ENCODE measurements at places on chromosomes 5 and 9.

DNA sequence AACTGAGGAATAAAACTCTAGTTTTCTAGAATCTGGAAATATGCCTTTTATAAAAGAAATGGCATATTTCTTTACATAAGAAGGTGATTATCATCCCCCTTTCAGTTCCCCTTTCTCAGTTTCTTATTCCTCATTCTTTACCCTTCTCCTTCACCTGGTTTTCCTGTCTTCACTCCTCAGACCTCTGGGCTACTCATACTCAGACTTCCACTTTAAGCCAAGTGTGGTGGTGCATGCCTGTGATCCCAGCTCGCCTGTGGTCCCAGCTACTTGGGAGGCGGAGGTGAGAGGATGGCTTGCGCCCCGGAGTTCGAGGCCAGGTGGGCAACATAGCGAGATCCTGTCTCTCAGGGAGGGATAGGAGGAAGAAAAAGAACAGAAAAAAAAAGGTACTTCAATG, 57.2 kb downstream of the RANBP6 start:
- no peak for DNase-seq

GRCh38 chr9:123425261-123425821, 69.3 kb downstream of the CRB2 start:
- no peak for DNase-seq

DNA sequence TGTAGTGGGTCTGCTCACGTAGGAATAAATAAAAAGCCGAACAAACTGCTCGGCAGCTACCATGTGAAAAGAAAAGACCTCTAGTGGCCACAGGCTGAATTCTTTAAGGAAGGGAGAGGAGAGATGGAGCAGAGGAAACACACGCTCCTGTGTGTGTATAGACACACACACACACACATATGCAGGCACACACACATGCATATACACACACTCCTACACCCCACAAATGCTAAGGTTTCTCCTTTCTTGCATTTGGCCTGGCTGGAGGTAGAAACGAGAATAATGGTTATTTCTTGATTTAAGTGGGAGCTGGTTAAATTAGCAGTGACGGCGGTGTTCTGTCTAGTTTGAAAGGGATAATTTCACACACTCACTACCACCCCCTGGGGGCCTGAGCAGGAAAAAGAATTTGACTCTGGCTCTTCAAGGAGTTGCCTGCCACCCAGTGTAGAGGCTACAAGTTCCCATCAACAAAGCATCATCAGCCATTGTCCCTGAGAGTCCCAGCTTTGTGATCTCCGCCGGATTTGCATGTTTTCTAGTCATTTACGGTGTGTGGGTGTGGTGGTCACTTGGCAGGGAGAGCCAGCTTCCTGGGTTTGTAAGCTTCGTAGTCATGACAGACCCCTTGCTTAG, at the start of gene INSYN2B:
TSS of gene INSYN2B (minus strand) at position 78 of the 636 bp plus-strand sequence. CDS start 96,597 bp downstream, outside the sequence.
- DNase-seq: peak; percentile 2

GRCh38 chr9:77170991-77171699, 6.2 kb upstream of the VPS13A start:
- DNase-seq: no peak

GRCh38 chr9:81207651-81208050, 481.7 kb downstream of the TLE1 start:
- DNase-seq: no peak

DNA sequence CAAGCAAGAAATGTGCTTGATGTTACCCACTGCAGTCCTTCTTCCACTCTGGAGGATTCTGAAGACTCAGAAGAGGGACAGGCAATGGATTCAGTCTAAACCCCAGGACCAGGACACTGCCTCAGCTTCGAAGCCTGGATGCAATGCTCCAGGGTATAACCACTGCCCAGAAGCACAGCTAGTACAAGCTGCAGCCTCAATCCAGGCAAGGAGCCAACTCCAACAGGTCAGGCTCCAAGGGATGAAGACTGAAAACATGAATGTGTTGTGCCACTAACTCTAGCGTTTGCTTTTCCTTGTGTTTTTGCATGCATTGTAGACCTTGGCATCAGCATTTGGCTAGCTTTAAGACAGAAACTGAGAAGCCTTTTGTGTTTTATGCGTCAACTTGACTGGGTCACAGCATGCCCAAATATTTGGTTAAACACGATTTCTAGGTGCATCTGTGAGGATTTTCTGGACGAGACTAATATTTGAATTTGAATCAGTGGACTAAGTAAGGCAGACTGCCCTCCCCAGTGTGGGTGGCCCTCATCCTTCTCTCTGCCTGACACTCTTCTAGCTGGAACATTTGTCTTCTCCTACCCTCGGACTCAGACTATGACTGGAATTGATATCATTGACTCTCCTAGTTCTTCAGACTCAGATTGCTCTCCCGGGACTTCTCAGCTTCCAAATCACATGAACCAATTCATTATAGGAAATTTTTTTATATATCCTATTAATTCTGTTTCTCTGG, 20.5 kb upstream of the GPX3 start:
- no peak for DNase-seq

DNA sequence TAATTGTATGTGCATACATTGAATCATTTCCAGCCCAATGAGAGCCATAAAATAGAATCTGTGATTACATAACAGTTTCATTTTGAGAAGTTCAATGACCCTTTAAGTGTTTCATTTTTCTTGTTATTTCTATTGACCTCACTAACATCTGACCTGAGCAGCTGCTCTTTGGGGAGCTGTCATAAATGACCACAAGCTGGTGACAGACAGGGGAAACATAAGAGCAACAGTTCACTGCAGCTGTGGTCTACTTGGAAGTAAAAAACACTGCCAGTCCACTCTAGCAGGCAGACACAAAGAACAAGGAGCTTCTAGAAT, 265.4 kb downstream of the DTWD2 start:
- DNase-seq: no peak

DNA sequence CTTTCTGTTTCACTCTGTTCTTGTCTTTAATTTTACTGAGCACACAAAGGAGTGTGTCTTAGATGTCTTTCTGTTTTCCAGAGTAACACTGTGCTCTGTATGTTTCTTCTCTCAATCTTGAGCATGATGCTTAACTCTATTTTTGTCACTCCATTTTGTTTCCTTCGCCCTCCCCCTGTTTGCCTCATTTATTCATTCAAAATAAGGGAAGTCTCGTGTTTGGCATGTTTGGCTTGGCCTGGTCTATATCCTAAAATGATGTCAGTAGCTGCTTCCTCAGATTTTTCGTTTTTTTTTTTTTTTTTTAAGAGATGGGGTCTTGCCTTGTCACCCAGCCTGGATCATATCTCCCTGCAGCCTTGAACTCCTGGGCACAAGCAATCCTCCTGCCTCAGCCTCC, 22.0 kb downstream of the ZNF618 start:
- no peak for DNase-seq

GRCh38 chr9:94825611-94825958, 99.1 kb downstream of the AOPEP start:
- DNase-seq: no peak

DNA sequence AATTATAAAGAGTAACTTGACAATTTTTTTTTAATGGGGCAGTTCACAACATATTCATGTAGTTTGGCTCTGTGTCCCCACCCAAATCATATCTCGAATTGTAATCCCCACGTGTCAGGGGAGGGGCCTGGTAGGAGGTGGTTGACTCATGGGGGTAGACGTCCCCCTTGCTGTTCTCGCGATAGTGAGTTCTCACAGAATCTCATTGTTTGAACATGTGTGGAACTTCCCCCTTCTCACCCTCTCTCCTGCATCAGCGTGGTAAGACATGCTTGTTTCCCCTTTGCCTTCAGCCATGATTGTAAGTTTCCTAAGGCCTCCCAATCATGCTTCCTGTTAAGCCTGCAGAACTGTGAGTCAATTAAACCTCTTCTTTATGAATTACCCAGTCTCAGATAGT, 40.7 kb downstream of the FBXW11 start:
- no peak for DNase-seq

DNA sequence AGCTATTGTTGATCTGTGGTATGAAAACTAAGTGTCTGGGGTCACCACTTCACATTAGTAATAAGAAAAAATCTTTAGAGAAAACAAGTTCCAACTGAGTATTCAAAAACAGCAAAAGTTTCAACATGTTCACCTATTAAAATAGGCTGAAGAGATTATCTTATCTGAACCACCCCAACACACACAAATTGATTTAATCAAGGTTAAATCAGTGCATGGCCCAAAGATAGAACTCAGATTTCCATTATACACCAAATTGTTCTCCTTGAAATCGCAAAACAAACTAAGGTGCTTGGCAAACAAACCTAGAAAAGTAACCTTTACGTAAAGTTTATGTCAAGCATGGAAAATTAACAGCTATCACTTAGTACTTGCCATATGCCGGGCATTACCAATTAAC, 61.1 kb downstream of the TMEM161B start:
- no peak for DNase-seq

- DNase-seq: no peak
Observed at GRCh38 chr9:18092138-18092537, 381.8 kb upstream of the ADAMTSL1 start.

GRCh38 chr5:84599964-84600363, 215.3 kb upstream of the EDIL3 start:
- no peak for DNase-seq

GRCh38 chr5:159212657-159213462, 3.5 kb upstream of the RNF145 start:
- DNase-seq: no peak

DNA sequence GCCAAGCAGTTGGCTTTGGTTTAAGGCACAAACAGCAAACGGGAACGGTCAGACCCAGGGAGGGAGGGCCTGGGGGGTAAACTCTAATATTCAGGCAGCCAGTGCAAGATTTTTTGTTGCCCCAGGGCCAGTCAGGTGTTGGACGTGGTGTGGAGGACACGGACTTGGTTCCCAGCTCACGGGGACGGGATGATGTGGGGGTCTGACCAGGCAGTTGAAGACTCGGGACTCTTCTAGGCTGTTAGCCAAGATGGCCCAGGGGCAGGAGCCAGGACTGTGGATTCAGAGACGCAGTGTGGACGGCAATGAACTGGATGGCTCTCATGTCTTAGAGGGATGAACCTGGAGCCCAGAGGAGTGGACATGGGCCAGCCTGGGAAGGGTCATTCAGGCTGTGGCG, 169.2 kb downstream of the C9orf50 start:
- no peak for DNase-seq

DNA sequence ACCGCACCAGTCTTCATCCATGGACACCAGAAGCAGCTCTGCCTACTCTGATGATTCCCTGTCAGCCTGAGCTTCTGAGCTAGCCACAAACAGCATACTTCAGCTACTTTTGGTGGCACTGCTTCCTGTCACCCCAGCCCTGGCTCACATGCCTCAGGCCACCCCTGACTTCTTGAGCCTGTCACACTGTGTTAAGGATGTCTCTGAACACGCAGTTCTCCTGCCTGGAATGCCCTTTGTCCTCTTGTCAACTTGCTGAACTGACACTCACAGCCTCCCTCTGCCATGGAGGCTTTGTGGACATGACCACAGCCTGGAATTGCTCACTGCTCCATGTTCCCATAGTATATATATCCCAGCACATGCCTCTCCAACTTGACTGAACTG, 7.2 kb downstream of the MACROH2A1 start:
- no peak for DNase-seq

DNA sequence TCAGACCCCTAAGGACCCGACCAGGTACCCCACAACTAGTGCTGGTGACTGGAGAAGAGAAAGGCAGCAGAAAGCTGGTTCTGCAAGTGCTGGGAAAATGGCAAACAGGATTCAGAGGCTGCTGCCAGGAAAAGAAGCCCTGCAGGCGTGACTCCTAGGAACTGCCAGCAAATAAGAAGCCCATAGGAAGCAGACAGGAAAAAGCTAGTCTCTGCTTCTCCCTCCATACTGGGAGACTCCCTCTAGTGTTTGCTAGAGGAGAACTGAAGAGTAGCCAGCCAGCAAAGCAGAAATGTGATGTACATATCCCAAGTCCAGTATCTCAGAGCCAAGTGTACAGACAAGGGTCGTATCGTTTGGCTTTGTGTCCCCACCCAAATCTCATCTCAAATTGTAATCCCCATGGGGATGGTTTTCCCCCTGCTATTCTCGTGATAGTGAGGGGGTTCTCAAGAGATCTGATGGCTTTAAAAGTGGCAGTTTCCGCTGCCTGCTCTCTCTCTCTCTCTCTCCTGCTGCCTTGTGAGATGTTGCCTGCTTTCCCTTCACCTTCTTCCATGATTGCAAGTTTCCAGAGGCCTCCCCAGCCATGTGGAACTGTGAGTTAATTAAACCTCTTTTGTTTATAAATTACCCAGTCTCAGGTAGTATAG, 38.1 kb upstream of the TUSC1 start:
- DNase-seq: peak; percentile 9

DNA sequence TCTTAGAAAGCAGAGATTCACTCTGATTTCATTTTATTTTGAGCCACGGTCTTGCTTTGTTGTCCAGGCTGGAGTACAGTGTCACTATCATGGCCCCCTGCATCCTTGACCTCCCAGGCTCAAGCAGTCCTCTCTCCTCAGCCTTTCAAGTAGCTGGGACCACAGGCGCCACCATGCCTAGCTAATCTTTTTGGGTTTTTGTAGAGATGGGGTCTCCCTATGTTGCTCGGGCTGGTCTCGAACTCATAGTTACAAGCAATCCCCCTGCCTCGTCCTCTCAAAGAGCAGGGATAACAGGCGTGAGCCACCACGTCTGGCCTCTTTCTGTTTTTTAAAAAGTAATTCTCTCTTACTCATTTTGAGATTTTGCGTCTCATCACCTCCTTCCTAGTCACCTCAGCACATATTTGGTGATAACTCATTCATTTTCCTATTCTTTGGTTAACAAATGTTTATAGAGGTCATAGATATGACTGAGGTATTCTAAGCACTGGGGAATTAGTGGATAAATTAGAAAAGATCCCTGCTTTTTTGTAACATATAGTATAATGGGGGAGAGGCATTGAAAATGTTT, 10.8 kb upstream of the DCP2 start:
- no peak for DNase-seq

DNA sequence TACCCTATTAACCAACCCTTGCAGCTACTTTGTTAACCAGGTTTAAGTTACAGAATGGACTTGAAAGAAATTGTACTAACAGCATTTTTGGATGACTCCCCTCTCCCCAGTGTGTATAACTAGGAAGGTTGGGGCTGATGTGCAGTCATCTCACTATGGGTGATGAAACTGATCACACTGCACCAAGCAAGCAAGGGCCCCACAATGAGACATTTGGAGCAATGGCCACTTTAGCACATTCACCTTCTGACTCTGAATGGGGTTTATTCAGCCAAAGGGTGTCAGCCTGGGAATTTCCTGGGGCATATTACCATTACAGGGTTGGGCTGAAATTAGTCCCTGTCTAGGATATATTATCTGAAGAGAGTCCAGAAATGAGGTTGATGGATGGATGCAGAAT, 18.7 kb upstream of the CYFIP2 start:
- DNase-seq: no peak

GRCh38 chr5:1639757-1640156, 116.0 kb upstream of the LPCAT1 start:
- DNase-seq: no peak

GRCh38 chr5:156396063-156396829, 69.3 kb downstream of the SGCD start:
- DNase-seq: no peak
